ENCODE measurements at places on chromosomes 11 and 22. TPM values are rescaled to one million over a fixed set of nuclear protein-coding genes. Genes with fewer than 3 reads are reported as not detected.

Gene USP2
- total RNA-seq = 0.91 TPM

Gene CD3E
- 419 TPM for total RNA-seq

Gene TRIM49
- not detected for total RNA-seq

Gene OR2AT4
- not detected for total RNA-seq

Gene PHOX2A
- total RNA-seq = not detected

DNA sequence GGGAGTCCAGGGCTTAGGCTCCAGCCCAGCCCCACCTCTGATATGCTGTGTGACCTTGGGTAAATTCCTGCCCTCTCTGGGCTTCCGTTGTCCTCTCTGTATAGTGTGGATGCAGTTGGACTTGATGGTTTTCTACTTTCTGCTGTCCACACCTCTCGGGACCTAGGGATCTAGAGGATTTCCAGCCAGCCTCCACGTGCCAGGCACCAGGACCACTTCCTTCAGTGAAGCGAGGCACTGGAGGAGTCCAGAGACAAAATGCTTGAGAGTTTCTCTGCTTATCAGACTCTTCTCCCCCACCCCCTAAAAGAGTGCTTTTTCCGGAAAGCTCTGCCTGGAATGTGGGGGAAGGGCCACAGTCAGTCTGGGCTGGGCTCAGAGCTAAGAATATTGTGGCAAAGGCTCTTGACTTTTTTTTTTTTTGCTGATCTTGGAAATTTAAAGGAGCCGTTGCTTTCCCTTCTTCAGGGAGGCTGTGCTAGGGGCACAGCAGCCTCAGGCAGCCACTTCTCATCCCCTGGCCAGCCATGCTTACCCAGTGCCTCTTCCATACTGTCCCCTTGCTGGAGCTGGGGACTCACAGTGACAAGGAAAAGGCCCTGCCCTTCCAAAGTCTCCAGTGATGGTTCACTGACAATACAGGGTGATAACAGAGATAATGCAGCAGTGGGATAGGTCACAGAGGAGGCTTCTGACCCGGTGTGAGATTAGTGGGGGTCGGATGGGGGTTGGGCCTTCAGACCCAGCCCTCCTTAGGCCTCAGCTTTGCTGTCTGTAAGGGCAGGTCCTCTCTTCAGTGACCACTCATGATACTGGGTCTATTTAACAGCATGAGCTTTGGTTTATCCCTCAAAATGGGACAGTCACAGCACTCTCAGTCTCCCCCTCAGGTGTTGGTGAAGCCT lies 2.9 kb upstream of the SERPINH1 start:
- no peaks in the 10 kb centered on the region for H3K36me3 ChIP-seq
- H3K27me3 ChIP-seq = no peaks in the 10 kb centered on the region
- peak overlapping the region; percentile 61 for H3K4me3 ChIP-seq
- H3K4me1 ChIP-seq = peaks cover 30% of the 10 kb centered on the region

DNA sequence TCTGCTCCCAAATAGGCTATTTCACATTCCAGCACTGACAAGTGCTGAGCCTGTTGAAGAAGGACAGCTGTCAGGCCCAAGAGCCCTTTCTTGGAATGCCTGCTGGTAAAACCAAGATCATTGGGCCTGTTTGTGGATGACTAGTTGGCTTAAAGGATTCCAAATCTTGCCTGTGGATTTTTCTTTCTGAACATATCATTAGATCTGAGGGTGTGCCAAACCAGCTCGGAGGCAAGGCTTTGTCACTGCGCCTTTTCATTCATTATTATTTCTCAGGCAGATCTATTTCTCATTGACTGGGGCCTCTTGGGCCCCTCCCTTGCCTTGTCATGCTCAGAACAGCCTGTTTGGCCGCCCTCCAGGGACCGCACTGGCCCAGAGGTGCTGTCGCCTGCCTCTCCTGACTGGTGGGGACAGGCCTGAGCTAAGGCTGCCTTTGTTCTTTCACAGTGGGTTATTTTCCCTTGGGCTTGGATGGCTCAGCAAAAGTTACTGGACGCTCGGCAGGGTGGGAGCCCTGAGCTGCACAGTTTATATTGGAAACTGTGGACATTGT lies 222.7 kb upstream of the SESN3 start:
- H3K27ac ChIP-seq = no peak overlapping the region
- no peak overlapping the region for H3K4me3 ChIP-seq
- H3K4me1 ChIP-seq = no peaks in the 10 kb centered on the region
- H3K27me3 ChIP-seq = no peaks in the 10 kb centered on the region

GRCh38 chr11:11077898-11078297 lies 220.0 kb upstream of the ZBED5 start:
- DNase-seq = no peak
- no peaks in the 10 kb centered on the region for H3K36me3 ChIP-seq
- H3K27ac ChIP-seq = no peak overlapping the region

GRCh38 chr22:50221410-50222300 lies 20.8 kb downstream of the SELENOO start:
- H3K4me3 ChIP-seq = no peak overlapping the region
- H3K27ac ChIP-seq = no peak overlapping the region
- H3K27me3 ChIP-seq = no peaks in the 10 kb centered on the region
- peaks cover 15% of the 10 kb centered on the region for H3K36me3 ChIP-seq
- no peaks in the 10 kb centered on the region for H3K4me1 ChIP-seq
- DNase-seq = no peak

DNA sequence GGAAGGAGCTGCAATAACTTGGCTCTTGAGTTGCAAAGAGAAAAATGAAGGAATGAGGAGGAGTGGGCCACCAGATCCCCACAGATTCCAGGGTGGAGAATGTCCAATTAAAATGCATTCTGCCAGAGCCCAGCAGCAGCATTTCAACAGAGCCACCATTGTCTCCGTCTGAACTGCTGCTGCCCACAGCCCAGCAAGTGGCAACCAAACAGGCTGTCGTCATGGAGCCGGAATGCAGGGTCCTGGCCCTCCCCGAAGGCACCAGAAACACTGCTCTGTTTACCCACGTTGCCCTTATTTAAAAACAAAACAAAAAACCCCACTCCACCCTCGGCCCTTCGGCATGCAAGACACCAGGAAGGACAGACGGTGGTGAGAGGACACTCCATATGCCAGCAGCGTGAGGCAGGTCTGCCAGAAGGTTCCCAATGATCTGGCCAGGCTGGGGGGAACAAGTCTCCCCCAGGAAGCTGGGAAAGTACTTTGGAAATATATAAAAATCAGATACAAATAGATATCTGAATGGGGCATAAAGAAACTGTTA lies 32.5 kb downstream of the PLEKHA7 start:
- no peak for DNase-seq
- H3K27me3 ChIP-seq = no peaks in the 10 kb centered on the region
- H3K4me3 ChIP-seq = no peak overlapping the region
- peaks cover 18% of the 10 kb centered on the region for H3K4me1 ChIP-seq
- no peak overlapping the region for H3K27ac ChIP-seq

- peaks cover 17% of the 10 kb centered on the region for H3K4me1 ChIP-seq
- H3K27me3 ChIP-seq = peaks cover 65% of the 10 kb centered on the region
- DNase-seq = no peak
- no peaks in the 10 kb centered on the region for H3K36me3 ChIP-seq
- no peak overlapping the region for H3K4me3 ChIP-seq
These were observed 13.2 kb downstream of the MAP6 start for GRCh38 chr11:75655605-75656004.

DNA sequence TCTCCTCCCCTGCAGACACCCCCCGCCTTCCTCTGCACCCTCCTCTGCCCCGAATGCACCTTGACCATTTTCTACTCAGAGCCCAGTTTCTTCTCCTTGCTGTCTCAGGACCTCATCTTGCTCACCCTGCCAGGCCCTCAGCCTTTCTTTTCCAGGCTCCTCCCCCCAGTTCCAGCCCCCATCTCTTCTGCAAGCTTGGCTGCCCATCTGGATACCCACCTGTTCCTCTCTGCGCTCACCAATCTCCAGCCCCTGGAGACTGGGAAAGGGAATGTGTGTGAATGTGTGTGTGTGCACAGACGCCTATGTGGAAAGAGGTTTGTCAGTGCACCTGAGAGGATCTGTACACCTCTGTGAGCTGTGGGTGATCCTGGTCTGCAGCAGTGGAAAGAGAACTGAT lies 36.4 kb downstream of the SLC22A12 start:
- H3K4me1 ChIP-seq = no peaks in the 10 kb centered on the region
- H3K4me3 ChIP-seq = no peak overlapping the region
- H3K27ac ChIP-seq = no peak overlapping the region
- no peaks in the 10 kb centered on the region for H3K27me3 ChIP-seq
- no peaks in the 10 kb centered on the region for H3K36me3 ChIP-seq
- DNase-seq = no peak

DNA sequence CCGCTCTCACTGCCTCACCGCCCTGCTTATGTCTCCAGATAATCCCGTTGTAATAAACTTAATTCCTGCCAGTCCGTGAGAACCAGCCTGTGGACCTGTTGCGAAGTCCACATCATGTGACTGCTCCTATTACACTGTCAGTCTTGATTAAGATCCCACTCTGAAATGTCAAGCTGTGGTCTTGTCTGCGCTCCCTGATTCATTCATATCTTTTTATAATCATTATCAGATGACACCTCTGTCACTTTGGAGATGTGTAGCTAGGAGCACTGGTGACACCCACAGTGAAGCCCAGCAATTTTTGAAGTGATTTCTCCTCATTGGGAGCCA lies 377.3 kb downstream of the TBC1D22A start:
- no peaks in the 10 kb centered on the region for H3K27me3 ChIP-seq
- no peak overlapping the region for H3K4me3 ChIP-seq
- no peaks in the 10 kb centered on the region for H3K36me3 ChIP-seq
- no peak overlapping the region for H3K27ac ChIP-seq
- no peak for DNase-seq

DNA sequence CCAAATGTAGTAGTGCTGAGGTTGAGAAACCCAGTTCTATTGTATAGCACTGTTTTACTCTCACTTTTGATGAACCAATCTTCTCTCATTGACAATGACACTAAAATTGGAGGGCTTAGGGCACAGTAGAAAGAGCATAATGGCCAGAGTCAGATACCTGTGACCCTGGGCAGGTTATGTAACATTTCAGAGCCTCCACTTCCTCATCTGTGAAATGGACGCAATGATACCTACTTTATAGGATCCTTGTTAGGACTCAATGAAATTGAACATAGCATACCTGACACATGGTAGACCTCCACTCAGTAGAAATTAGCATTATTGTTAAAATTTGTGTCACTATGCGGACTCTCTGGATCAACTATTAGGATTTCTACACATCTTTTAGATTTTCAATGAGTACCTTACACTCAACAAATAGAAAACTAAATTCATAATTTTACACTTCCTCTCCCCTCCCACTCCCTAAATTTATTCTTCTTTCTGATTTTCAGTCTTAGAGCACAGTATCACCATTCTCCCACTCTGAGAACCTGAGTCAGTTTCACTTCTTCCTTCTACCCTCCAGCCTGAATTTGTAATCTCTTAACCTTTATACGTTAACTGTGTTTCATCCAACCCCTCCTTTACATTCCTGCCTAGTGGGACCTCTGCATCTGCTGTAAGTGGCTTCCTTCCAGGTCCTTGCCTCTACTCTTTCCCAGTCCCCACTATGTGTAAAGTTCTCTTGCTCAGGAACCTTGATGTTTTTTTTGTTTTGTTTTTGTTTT lies 78.3 kb downstream of the MICAL2 start:
- H3K36me3 ChIP-seq = peaks cover 10% of the 10 kb centered on the region
- H3K27ac ChIP-seq = peak overlapping the region; percentile 81
- H3K4me3 ChIP-seq = peak overlapping the region; percentile 81
- no peaks in the 10 kb centered on the region for H3K27me3 ChIP-seq
- DNase-seq = no peak

DNA sequence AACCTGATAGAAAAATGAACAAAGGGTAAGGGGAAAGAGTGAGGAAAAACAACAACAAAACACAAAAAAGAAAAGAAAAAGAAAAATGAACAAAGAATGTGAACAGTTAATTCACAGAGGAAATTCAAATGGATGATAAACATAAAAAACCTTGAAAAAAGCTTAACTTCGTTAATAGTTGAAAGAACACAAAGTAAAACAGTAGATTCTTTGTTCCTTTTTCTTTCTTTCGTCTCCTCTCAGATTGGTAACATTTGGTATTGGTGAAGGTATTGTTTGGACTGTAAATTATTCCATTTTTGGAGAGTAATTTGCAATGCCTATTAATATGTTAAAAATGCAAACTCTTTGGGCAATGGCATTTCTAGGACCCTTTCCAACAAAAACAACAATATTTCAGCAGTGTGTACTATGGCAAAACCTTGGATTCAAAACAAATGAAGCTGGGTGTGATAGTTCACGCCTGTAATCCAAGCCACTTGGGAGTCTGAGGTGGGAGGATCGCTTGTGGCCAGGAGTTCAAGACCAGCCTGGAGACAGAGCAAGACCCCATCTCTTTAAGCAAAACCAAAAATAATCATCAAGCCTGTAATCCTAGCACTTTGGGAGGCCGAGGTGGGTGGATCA lies 3.3 kb upstream of the BACE1 start:
- no peak overlapping the region for H3K4me3 ChIP-seq
- DNase-seq = no peak
- no peak overlapping the region for H3K27ac ChIP-seq
- H3K4me1 ChIP-seq = peaks cover 13% of the 10 kb centered on the region

GRCh38 chr11:7079545-7080135 lies 9.2 kb upstream of the RBMXL2 start:
- H3K27me3 ChIP-seq = peaks cover 15% of the 10 kb centered on the region
- H3K27ac ChIP-seq = no peak overlapping the region
- H3K4me3 ChIP-seq = no peak overlapping the region
- no peaks in the 10 kb centered on the region for H3K36me3 ChIP-seq

Measured in activated T-cell treated with anti-CD3 and anti-CD28 coated beads, Interleukin-2, amount 50 U/mL, for 72 hours (primary cell).